Lower lobe of right lung (tissue), 2 donors: ENCODE measurements at places on chromosomes 1 and 21. TPM values are rescaled to one million over a fixed set of nuclear protein-coding genes. Genes with fewer than 3 reads are reported as not detected.

The TDRD10 gene
- total RNA-seq, result 20.2 TPM

The MRPL55 gene
- 43.6 TPM for total RNA-seq

The ETV3L gene
- total RNA-seq, result not detected

The POFUT2 gene
- total RNA-seq, result 29.1 TPM

The KCNQ4 gene
- 0.89 TPM for total RNA-seq

The APOBEC4 gene
- total RNA-seq, result 3.0 TPM

The NKAIN1 gene
- total RNA-seq, result not detected

The MRPL24 gene
- 43.7 TPM for total RNA-seq

The OR2T1 gene
- total RNA-seq, result not detected

The IQCC gene
- 2.0 TPM for total RNA-seq

The TIE1 gene
- total RNA-seq, result 48.5 TPM

The FAM78B gene
- 0.95 TPM for total RNA-seq

The CCDC181 gene
- total RNA-seq, result 1.4 TPM

The L1TD1 gene
- 0.59 TPM for total RNA-seq

The AGMAT gene
- not detected for total RNA-seq

The RCC2 gene
- 65.8 TPM for total RNA-seq

The NBPF11 gene
- total RNA-seq, result 12.4 TPM

The SLC16A4 gene
- total RNA-seq, result 9.6 TPM

The RGS8 gene
- not detected for total RNA-seq

The AQP10 gene
- total RNA-seq, result 0.47 TPM

The NTRK1 gene
- 1.9 TPM for total RNA-seq

The ZNF695 gene
- not detected for total RNA-seq

The LYPD8 gene
- total RNA-seq, result not detected

The ANGPTL3 gene
- total RNA-seq, result not detected

The FHAD1 gene
- 14.3 TPM for total RNA-seq

The MRPS21 gene
- 45.9 TPM for total RNA-seq
